Kidney epithelial cell (primary cell): ENCODE measurements at places on chromosomes 2 and 18. TPM values are rescaled to one million over a fixed set of nuclear protein-coding genes. Genes with fewer than 3 reads are reported as not detected.
A peak's percentile ranks its signal among the peaks of the same experiment; 100 is the strongest.

DNA sequence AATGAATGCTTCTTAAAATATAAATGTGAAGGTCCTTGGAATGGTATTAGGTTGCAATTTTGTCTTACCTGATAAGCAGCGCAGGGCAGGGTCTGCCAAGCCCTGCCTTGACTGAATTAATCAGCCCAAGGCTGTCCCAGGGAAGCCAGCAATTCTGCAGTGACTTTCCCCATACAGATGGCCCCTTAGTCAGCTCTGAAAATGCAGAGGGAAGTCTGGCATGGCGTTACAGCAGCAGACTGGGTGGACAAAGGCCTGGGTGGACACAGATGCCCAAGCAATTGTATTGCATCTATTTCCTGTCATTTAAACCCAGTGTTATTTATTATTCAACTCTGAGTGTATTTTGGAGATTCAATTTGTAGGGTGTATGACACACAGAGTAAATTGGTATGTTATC lies 56.6 kb upstream of the NOL4 start:
- DNase-seq = no peak

DNA sequence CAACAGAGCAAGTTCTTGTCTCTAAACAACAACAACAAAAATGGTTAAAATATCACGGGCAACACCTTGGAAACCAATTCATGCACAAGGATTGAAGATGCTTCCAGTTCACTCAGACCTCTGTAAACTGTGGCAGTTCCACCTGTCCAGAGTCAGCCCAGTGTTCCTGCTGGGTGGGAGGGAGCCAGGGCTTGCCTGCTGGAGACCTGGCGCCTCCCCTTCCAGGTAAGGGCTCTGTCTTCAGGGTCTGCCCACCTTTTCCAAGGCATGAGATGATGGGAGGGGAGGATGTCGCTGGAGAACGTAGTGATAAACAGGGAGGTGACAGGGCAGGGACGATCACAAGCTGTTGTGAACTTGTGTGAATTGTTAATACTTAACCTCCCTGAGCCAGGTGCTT lies 9.8 kb upstream of the GPC1 start:
- DNase-seq = no peak

SRD5A2 gene
- under 0.01 and 0.17 TPM in 2 replicates for total RNA-seq

DNA sequence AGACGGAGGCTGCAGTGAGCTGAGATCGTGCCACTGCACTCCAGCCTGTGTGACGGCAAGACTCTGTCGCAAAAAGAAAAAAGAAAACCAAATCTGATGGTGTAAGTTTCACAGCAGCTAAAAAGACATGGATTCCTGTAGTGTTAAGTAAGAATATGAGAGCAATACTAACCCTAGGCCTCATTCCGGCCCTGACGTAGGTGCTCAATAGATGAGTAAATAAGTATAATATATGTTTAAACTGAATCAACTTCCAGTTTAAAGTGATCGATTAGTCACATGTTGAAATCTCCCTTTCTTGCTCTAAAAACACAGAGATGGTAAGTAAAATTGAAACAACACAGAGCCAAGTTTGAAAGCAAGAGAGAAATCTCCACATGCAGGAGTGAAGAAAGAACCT lies 8.0 kb downstream of the ME2 start:
- no peak for DNase-seq

DNA sequence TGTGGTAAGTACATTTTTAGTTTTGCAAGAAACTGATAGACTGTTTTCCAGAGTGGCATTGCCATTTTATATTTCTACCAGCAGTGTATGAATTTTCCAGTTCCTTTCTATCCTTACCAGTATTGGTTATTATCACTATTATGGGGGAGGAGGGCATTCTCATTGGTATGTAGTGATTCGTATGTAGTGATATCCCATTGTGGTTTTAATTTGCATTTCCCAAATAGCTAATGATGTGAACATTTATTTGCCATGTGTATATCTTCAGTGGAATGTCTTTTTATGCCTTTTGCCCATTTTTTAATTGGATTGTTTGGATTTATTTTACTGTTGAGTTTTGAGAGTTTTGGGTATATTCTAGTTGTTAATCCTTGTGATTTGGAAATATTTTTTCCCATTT lies 16.9 kb downstream of the EIF5B start:
- DNase-seq = no peak

DAPL1 gene
- not detected in 2 replicates for total RNA-seq

NR4A2 gene
- total RNA-seq = 0.07 and 0.13 TPM in 2 replicates

RAB31 gene
- 44.2 and 49.7 TPM in 2 replicates for total RNA-seq

GDF7 gene
- 0.04 and 0.07 TPM in 2 replicates for total RNA-seq

TMEM163 gene
- 1.9 and 2.4 TPM in 2 replicates for total RNA-seq

ACMSD gene
- not detected in 2 replicates for total RNA-seq

SCN7A gene
- 0.08 and 0.34 TPM in 2 replicates for total RNA-seq

GRCh38 chr2:222936705-222937104 lies 75.9 kb downstream of the ACSL3 start:
- DNase-seq = no peak

RMDN2 gene
- 2.7 and 4.7 TPM in 2 replicates for total RNA-seq

DNA sequence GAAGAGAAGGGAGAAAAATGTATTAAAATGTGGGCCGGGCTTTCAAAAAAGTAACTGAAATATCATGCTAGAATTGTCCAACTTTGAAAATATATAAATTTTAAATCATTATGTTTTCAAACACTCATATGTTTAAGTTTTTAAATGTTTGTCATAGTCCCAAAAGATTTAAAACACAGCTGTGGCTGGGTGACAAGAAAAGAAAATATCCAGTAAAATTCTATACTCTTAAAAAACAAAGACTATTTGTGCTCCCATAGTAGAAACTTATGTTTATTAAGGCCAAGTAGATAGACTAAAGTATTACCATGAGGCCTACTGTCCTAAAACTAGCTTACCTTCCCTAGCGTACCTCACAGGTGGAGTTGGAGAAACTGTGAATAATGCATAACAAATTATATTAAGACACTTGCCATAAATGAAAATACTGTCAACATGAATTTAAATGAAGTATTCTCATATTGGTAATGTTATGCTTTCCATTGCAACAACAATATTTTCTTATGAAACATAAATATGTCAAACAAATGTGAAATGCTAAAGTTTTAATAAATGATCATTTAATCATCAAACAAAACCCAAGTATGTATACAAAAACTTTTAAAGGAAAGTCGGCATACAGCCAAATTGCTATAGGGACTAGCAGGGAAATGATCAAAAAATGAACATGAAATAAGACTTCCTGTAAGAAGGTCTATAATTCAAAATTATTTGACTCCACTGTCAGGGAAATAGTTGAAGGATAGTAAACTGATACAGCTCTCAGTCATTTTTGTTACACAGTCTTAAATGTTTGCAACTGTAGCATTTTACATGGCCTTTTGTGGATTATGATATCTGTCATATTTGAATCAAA lies 13.4 kb downstream of the MEIS1 start:
- DNase-seq = no peak

PLEK gene
- not detected in 2 replicates for total RNA-seq

GRCh38 chr2:30234180-30234971 lies 3.0 kb downstream of the LBH start:
- DNase-seq = peak; percentile 95

MAL gene
- 9.6 and 19.1 TPM in 2 replicates for total RNA-seq

DNA sequence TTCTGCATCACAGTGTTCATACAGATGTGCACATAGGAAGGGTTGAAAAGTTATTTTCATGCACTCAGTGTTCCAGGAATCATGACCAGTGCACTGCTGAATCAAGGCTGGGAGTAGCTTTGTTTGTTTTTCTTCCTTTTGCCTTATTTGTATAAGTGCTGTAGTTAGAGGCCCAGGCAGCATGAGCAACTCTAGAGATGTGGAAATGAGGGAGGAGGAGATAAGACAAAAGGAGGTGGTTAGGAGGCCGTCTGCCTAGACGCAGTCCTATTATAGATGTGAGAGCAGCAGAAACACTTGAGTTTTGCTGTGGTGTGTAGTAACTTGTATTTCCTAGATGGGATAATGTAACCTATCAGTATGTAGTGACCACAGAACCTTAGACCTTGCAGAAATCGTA lies 264.3 kb upstream of the RASGRP3 start:
- DNase-seq = peak; percentile 51

DNA sequence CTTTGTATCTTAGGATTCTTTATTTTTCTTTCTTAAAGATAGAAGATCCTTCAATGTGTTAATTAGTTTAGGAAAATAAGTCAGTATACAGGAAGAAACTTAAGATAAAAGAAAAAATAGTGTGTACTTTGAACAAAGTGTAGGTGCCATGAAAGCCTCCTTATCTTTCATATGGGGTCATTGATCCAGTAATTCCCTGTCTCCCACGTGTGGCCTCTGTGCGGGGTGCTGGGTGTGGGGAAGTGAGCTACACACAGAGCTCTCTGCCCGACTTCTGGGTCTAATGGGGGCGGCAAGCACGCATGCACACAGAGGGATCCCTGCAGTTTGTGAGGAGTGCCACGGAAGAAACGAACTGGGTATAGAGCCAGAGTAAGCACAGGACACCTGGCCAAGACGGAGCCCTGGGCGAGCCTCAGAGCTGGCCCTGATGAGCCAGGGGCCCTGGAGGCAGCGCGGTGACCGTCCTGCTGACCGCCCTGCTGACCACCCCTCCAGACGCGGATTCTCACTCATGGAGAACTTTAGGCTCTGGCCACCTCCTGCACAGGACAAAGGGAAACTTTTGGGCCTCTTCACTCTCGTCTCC lies 253.5 kb downstream of the ACKR3 start:
- no peak for DNase-seq
